ENCODE measurements at places on chromosomes 4 and X.

GRCh38 chr4:57077550-57078343 lies 32.4 kb downstream of the IGFBP7 start:
- DNase-seq, result no peak

DNA sequence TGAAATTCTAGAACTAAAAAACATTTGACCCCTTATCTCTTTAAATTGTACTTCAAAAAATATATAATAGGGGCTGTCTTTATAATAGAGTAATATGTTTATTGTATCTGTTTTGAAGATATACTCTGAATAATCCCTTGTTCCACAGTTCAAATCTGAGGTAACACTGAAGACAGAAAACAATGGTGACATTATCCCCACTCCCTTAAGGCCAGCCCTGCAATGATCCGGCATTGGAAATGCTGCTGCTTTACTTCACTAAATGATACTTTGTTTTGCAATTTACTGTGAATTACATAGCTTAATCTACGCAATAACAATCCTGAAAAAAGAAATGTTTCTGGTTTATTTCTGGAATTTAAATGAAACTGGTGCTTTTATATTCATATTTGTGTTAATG lies 34.4 kb upstream of the ZFP42 start:
- DNase-seq, result no peak

DNA sequence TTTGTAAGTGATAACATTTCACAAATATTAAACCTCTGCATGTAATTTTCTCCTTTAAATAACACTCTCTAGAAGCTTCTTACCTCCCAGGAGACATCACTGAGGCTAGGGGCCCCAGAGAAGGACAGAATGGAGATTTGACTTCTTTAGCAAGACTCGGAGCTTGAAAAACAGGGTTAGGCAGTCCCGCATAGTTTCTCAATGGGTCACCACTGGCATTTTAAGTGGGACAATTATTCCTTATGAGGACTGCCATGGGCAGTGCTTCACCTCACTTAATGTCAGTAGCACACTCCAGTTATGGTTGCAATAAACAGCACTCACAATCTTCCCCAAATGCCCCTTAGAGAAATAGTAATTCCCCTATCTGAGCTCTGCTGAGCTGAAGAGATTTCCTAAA lies 66.7 kb upstream of the NOCT start:
- no peak for DNase-seq

- DNase-seq, result no peak
Observed at GRCh38 chr4:137125011-137125410, 407.3 kb downstream of the PCDH18 start.

GRCh38 chr4:124504431-124504830 lies 208.1 kb downstream of the ANKRD50 start:
- no peak for DNase-seq

DNA sequence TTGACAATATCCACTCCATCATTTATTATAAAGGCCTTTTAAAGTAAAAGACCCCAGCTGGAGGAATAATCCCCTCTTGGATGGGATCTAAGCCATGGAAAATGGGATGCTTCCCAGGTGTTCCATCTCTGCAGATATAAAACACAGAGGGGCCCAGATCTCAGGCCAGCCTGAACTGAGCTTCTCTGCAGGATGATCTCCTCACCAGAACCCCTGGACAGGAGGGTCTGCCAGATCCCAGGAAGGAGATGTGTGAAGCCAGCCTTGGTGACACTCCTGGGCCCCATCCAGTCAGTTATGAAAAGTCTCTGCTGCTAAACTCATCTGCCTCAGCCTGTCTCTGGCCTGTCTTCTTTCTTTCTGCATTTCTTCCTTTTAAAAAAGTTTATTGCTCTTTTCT lies 56.7 kb downstream of the HTRA3 start:
- no peak for DNase-seq

- no peak for DNase-seq
Observed at GRCh38 chr4:142961866-142962265, 115.8 kb upstream of the INPP4B start.

GRCh38 chr4:114613560-114613959 lies 15.0 kb downstream of the UGT8 start:
- no peak for DNase-seq

- no peak for DNase-seq
Observed at GRCh38 chr4:2961811-2962441, 1.3 kb downstream of the NOP14 start.

DNA sequence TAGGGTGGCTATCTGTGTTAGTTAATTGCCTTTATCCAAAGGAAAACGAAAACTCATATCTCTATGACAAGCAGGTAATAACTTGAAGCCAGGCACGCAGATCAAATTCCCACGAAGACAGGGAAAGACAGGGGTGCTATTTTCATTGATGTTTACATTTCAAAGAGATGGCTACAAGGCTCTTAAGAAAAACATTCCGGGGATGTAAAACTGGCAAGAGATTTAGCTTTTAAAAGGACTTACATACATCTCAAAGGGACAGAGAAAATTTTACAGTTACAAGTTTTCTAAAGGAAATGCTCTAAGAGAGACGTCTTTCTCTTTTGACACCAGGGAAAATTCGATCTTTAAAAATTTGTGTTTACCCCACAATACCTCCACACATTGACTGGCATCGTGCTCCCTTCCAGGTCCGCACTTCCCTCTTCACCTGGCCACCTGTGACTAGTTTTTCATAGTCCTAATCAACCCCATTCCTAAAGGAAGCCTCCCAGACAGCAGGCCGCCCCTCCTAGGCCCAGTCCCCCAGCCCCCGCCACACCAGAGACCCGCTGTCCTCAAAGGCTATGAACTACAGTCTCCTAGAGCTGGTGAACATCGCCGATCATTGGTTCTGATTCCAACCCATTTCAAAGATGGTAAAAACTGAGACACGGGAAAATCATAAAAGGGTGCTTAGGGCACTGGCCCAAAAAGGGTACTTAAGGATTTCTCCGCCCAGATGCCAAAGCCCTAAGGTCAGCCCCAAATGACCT lies 649 bp upstream of the ARAF start:
- no peak for DNase-seq

DNA sequence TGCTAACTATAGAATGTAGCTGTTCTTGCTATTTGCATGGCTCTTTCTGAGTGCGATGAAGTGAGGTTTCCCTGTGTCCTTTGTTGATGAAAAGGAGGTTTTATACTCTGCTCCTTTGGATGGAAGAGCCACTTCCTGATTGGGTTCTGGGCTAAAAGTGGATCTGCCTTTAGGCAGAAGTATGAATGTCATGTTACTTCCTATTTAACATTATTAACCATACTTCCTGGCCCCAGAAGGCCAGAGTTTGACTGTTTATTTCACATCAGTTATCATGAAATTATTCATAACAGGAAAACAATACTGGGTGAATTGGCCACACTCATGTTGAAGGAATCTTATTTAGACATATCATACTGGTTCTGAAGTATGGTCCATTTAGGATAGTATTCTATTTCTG lies 386.2 kb downstream of the PCDH7 start:
- DNase-seq, result no peak

GRCh38 chr4:185825737-185826136 lies 13.7 kb upstream of the SORBS2 start:
- DNase-seq, result no peak

DNA sequence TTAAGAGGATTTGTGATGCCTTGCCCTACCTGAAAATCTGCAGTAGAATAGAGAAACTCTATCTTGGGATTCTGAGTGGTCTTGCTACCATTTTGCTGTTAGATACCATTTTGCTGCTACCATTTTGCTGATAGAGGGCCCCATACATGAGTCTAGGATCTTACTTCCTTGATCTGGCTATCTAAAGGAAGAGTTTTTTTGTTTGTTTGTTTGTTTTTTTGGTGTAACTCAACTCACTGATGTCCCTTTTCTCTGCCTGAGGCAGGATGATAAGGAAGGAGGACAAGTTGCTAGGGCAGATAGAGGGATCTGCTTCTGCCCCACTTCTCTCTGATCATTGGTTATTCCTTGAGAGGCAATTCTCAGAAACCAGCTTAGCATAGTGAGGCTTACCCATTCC lies 31.0 kb downstream of the XK start:
- DNase-seq, result no peak

DNA sequence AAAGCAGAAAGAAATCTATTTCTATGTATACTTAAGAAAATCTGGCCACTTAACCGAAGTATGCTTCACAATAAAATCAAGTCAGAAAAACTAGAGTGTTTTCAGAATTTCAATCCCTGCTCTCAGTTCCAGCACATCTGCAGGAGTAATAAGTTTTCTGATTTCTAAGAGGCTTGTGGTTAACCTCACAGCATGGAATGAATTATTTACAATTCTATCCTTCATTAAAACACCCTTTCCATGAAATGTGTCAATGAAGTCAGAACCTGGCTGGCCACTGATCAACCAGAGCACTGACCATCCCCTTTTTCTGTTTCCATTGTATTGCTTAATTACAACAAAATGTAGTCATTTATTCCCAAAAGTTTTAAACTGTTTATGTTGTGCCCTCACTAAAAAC lies 781.4 kb upstream of the INTU start:
- no peak for DNase-seq

- DNase-seq, result no peak
Observed at GRCh38 chrX:36609616-36610585, 398.3 kb upstream of the FAM47C start.

DNA sequence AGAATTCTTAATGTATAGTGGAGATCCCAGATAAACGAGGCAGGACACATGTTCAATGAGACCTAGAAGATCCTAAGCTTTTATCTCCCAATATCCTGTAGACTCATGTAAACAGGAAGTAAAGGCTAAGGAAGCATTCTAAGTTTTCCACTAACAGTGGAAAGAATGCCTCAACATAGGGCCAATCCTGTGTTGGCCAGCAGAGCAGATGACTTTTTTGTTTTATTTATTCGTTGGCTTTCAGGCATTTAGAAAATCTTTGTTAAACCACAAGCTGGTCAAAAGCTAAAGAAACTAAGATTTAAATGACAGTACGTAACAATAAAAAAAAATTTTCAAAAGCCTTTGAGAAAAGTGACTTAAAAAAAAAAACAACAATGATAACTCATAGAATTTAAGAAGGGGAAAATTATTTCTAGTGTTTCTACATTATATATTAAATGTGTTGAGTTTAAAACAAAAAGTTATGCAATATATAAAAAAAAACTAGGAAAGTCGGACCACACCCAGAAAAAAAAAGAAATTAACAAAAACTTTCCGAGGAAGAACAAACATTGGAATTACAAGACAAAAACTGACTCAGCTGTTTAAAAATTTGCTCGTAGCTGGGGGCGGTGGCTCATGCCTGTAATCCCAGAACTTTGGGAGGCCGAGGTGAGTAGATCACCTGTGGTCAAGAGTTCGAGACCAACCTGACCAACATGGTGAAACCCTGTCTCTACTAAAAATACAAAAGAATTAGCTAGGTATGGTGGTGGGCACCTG lies 759.3 kb downstream of the FSTL5 start:
- DNase-seq, result no peak

- no peak for DNase-seq
Observed at GRCh38 chr4:145740806-145741205, 60.9 kb downstream of the C4orf51 start.

DNA sequence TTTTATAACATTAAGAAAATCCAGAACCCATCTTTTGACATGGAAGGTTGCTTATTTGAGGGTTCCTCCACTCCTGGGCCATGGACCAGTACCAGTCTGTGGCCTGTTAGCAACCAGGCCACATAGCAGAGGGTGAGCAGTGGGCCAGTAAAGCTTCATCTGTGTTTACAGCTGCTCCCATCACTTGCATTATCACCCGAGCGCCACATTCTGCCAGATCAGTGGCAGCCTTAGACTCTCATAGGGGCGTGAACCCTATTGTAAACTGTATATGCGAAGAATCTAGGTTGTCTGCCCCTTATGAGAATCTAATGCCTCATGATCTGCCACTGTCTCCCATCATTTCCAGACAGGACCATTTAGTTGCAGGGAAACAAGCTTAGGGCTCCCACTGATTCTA lies 58.6 kb downstream of the NDST4 start:
- no peak for DNase-seq

- no peak for DNase-seq
Observed at GRCh38 chr4:113497154-113497884, 264.2 kb downstream of the CAMK2D start.

DNA sequence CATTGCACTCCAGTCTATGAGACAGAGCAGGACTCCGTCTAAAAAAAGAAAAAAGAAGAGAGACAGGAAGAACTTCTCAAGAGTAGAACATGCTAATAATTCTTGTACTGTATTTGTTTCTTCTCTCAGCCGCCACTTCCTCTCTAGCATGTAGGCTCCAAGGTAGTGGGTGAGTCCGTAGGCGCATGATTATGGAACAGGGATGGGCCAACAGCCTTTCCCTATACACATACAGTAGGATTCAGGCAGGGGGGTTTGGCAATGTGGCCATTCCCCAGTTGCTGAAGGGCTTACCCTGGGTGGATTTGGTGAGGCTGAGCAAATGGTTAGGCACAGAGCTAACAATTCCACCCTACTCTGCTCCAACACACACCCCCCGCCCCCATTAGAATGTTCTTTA lies 35.0 kb upstream of the APLN start:
- DNase-seq, result no peak

- DNase-seq, result no peak
Observed at GRCh38 chrX:73215246-73215645, 595 bp upstream of the NAP1L2 start.

- DNase-seq, result no peak
Observed at GRCh38 chr4:52836120-52836519, 26.0 kb upstream of the RASL11B start.

- DNase-seq, result no peak
Observed at GRCh38 chr4:148287111-148287510, 155.1 kb downstream of the NR3C2 start.

GRCh38 chr4:11430536-11430935 lies 1.8 kb upstream of the HS3ST1 start:
- DNase-seq, result no peak

DNA sequence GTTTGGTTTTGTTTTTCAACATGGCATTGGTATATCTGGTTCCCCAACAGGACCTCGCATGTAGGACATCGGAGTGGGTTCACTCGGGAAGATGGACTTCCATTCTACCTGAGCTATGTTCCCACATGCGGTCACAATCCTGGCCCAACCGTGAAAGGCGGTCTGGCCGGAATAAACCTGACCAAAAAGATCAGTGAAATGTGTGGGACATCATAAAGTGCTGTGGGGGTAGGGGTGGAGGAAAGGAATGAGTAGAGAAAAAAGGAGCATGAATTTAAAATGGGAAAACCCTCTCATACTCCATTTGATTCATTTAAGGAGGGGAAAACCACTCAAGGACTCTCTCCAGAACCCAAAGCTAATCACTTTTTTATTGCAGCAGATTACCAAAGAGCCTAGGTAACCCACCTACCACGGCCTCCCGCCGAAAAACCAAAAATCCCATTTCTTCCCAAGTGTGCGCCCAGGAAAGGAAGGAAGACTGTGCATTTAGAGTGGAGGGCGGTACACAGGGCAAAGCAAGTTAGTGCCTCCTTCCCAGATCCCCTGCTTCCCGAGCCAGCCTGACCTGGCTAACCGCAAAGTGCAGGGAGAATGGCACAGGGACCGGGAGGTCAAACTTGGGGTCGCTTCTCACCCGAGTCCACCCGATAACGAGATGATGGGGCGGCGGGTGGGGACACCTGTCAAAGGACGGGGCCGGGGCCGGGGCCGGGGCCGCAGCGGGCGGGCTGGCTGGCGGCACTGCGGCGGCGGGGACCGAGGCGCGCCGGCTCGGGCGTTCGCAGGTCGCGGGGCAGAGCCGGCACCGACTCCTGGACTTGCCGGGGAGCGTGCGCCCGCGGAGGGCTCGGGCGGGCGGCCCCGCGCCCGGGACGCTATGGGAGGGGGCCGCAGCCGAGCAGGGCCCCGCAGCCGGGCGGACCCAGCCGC lies 669 bp downstream of the TMEM150C start:
- DNase-seq, result peak; percentile 2

All from cerebellum (tissue), 4 donors.